ENCODE measurements at places on chromosomes 11 and 22. TPM values are rescaled to one million over a fixed set of nuclear protein-coding genes. Genes with fewer than 3 reads are reported as not detected.

DNA sequence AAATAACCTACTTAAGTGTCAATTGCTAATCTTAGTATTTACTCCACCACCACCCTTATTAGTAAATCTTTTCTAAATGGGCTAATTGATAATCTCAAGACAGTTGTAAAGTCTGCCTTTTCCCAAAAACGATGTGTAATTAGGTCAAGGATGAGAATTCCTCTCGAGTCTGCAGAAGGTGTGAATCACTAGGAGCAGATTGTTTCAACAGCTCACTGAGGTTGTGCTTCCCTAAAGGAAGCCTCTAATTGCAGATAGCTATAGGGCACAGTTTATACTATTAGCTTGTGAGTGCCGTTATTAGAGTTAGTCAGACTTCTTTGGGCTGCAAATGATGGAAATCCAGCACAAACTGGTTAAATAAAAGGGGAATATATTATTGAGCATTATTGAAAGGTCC is 84.9 kb downstream of the C11orf91 start:
- no peaks in the 10 kb centered on the region for H3K36me3 ChIP-seq
- H3K4me1 ChIP-seq: no peaks in the 10 kb centered on the region
- no peak overlapping the region for H3K4me3 ChIP-seq
- no peaks in the 10 kb centered on the region for H3K27me3 ChIP-seq
- no peak overlapping the region for H3K27ac ChIP-seq
- no peak for DNase-seq

DNA sequence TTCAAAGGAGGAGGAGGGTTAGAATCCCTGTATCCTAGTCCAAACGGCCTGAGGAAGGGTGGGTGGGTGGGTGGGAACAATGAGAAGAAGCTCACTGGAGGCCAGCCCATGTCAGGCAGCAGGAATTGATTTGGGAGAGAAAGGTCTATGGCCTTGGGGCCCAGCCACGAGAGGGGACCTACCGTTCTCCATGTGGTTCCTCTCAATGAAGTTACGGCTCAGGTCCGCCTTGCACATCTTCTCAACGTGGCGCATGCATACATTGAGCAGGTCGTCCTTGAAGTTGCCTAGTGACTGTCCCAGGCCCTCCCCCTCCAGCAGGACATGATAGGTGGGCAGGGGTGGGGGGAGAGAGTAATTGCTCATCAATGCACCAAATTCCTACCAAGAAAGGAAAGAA is 12.4 kb downstream of the TRIM29 start:
- H3K4me3 ChIP-seq: no peak overlapping the region
- no peaks in the 10 kb centered on the region for H3K36me3 ChIP-seq
- H3K27ac ChIP-seq: no peak overlapping the region
- no peaks in the 10 kb centered on the region for H3K27me3 ChIP-seq

DNA sequence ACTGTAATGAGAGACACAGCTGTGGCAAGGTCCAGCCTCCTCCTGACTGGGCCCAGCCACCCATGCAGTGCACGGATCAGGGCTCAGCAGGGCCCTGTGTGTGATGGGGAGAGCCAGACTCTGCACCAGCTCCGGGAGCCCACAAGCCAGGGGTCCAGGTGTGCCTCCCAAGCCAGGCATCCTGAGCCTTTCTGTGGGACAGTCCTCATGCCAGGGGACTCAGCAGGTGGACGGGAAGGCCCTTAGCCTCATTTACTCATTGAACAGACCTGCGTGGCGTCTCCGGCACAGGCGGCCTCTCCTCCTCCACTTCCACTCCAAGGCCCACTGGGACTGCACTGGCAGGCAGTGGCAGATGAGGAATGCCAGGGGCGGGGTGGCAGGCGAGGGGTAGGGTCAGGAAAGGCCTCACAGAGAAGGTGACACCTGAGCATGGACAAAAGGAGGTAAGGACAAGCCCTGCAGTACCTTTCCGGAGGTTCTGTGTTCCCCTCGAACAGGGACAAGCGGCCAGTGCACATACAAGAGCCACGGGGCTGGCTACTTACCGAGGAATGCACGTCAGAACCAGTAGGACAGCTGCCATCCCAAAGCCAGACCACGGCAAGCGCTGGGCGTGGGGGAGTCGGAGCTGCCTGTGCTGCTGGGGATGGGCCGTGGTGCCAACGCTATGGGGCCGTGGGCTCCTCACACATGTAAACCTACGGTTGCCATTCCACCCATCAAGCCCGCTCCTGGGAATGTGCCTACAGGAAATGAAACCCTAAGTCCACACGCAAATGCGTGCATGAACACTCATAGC is 52.7 kb downstream of the IGF2 start:
- DNase-seq: peak; percentile 20
- no peak overlapping the region for H3K27ac ChIP-seq
- no peaks in the 10 kb centered on the region for H3K27me3 ChIP-seq
- no peaks in the 10 kb centered on the region for H3K4me1 ChIP-seq
- H3K36me3 ChIP-seq: no peaks in the 10 kb centered on the region

The NOX4 gene
- 2.8 TPM for total RNA-seq

The NAP1L4 gene
- 140 TPM for total RNA-seq

The PTS gene
- 24.4 TPM for total RNA-seq

- no peak overlapping the region for H3K4me3 ChIP-seq
- H3K36me3 ChIP-seq: no peaks in the 10 kb centered on the region
- H3K4me1 ChIP-seq: no peaks in the 10 kb centered on the region
These were observed 136.7 kb upstream of the NECTIN1 start for GRCh38 chr11:119865661-119866156.

The SCO2 gene
- total RNA-seq: 2.6 TPM

DNA sequence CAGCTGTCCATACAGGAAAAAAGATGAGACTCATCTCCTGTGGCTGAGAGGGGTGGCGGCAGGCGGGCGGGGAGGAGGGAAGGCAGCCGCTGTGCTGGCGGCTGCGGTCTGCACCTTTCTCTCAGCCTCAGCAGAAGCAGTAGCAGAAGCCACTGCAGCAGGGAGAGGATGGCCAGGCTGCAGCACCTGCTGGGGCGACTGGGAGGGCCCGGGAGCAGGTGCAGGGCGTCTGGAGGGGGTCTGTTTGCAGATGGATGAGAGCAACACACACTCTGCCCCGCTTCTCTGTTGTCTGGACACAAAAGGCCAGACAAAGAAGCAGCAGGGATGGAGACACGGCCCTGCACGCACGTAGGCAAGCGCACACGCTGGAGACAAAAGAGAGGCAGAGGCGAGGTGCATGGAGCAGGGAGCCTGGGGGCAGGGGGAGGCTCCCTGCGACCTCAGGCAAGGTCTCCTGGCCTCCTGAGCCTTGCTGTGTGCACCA is 9.3 kb upstream of the MIAT start:
- DNase-seq: no peak
- no peaks in the 10 kb centered on the region for H3K27me3 ChIP-seq
- no peak overlapping the region for H3K4me3 ChIP-seq
- H3K27ac ChIP-seq: no peak overlapping the region
- H3K4me1 ChIP-seq: no peaks in the 10 kb centered on the region
